ENCODE measurements at places on chromosomes 12 and 14.

GRCh38 chr14:50343434-50343833 lies 31.3 kb downstream of the DMAC2L start:
- no peak for DNase-seq

DNA sequence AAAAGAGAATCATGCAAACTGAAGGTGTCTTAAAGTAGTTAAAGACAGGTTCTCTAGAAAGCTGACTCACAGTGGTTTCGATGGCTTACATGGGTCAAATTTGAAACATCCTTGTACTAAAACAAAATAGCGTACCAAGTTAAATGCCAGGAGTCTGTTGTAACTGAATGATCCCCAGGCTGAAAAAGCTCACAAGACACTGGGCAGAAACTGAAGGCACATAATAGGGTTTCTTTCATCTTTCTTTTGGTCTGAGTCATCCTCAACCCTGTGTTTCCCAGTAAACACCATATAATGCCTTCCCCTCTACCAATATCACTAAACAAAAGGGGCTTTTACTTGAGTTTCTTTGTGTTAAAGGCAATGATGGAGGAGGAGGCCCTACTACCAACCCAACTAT lies 12.8 kb downstream of the ZFYVE1 start:
- no peak for DNase-seq

GRCh38 chr14:54589076-54589475 lies 22.1 kb downstream of the SAMD4A start:
- no peak for DNase-seq

DNA sequence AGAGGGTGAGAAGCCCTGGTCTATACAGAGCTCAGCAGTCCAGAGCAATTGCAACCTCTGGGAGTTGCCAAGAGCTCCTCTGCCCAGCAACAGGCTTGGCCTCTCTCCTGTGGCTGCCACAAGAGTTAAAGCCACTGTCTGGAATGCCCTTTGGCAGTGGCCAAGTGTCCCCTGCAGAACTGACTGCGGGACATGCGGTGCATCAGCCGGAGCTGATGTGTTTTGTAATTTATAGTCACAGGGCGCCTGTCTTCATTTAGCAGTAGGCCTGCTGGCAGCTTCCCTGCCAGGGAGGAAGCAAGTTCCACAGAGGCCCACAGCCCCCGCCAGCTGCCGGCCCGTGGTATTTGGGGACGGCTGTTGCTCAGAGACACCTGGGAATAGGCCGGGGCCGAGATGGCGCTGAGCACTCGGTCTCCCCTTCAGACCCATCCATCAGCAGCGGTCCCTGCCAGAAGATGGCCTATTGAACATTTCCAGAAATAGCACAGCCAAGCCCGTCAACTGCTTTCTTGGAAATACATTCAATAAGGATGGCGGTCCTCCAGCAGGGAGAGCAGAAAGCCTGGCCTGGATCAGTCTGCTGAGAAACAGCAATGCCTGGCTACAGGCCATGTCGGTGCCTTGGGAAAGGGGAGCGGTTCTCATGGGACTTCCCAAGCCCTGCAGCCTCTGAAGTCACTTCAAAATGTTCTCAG lies 217.4 kb downstream of the CRADD start:
- DNase-seq: no peak

DNA sequence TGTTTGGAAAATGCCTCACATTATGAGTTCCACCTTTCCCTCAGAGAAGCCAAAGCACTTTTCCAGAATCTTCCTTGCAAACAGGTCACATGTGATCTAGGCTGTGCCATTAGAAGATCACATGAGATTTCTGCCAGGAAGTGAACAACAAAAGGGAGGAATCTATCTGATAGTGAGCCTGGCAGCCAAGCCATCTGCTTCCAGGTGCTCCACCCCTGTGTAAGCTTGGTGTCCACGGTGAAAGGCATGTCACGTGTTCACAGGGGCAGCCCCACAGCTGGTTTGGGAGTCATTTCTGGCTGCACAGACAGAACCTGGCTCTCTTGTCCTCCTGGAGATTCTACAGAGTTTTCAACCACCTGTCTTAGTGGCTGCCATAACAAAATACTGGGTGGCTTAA lies 3.5 kb upstream of the KSR2 start:
- no peak for DNase-seq

DNA sequence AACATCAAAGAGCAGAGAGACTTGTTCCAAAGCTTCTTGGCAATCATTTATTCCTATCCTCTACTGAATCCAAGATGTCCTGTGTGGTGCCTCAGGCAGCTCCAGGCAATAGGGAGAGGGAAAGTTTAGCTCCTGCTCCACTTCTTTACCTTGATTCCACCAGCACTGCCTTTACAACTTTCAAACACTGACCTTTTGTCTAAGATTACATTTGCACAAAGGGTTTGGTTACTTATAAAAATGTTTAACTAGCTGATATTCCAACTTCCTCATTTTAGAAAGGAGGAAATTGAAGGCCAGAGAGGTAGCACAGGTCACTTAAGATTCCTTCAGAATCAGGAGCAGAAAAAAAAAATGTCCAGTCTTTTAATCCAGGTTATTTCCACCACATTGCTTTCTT lies 192.7 kb downstream of the BTG1 start:
- no peak for DNase-seq

- no peak for DNase-seq
Observed at GRCh38 chr14:69539631-69540410, 34.9 kb downstream of the CCDC177 start.

GRCh38 chr14:61671082-61671481 lies 24.2 kb upstream of the HIF1A start:
- DNase-seq: peak; percentile 74

- no peak for DNase-seq
Observed at GRCh38 chr12:71282020-71282419, 124.2 kb upstream of the TSPAN8 start.

DNA sequence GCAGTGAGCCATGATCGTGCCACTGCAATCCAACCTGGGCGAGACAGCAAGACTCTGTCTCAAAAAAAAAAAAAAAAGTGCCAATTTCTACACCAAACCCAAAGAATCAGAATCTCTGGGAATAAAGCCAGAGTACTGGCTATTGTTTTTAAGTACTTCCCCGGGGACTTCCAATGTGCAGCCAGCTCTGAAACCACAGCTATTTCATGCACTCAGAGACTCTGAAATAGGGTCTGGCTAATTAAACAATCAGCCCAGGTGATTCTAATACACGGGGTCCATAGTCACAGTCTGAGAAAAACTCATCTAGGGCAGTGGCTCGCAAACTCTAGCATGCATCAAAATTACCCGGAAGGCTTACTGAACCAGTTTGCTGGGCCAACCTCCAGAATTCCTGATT lies 56.3 kb downstream of the SIX6 start:
- DNase-seq: no peak

- no peak for DNase-seq
Observed at GRCh38 chr14:98960617-98961013, 311.4 kb downstream of the BCL11B start.

DNA sequence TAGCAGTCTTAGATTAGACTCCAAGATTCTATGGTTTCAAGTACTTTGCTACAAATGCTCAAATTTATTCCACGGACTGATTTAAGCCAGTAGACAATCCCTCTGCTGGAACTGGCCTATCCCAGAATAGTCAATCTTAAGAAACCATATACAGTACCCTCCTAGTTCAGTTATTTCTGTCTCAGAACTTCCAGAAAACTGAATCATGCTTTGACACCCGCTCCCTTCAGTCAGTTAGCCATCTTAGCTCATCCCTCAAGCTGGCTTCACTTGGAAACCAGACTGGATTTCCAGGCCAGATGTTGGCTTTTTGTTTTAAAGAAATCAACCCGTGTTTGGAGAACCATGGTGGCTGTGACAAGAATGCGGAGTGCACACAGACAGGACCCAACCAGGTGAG lies 125.5 kb downstream of the NT5DC3 start:
- DNase-seq: no peak

GRCh38 chr12:119322301-119322723 lies 12.2 kb upstream of the CCDC60 start:
- no peak for DNase-seq

DNA sequence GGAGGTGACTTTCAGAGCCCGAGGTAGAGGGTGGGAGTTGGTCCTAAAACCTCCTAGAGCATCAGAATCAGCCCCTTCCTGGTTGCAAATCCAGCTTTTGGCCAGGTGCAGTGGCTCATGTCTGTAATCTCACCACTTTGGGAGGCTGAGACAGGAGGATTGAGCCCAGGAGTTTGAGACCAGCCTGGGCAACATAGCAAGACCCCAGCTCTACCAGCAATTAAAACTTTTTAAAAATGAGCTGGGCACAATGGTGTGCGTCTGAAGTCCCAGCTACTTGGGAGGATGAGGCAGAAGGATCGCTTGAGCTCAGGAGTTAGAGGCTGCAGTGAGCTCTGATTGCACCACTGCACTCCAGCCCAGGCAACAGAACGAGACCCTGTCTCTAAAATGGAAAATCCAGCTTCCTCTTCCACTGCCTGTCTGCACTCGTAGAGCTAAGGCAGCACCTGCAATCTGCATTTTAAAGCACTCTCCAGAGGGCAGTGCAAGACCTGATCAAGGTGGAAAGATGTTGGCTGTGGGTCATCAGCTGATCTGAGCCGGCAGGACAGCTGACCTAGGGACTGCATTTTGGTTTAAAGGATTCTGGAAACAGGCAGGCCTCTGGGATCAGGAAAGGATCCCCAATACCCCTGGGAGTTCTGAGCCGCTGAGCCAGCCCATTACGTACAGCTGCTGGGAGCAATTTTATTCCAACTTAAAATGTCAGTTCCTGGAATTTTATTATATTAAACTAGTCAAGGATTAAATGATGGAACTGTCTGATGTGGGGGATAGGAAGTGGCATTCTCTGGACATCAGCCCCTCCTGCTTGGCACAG lies 1.8 kb upstream of the TESC start:
- no peak for DNase-seq

DNA sequence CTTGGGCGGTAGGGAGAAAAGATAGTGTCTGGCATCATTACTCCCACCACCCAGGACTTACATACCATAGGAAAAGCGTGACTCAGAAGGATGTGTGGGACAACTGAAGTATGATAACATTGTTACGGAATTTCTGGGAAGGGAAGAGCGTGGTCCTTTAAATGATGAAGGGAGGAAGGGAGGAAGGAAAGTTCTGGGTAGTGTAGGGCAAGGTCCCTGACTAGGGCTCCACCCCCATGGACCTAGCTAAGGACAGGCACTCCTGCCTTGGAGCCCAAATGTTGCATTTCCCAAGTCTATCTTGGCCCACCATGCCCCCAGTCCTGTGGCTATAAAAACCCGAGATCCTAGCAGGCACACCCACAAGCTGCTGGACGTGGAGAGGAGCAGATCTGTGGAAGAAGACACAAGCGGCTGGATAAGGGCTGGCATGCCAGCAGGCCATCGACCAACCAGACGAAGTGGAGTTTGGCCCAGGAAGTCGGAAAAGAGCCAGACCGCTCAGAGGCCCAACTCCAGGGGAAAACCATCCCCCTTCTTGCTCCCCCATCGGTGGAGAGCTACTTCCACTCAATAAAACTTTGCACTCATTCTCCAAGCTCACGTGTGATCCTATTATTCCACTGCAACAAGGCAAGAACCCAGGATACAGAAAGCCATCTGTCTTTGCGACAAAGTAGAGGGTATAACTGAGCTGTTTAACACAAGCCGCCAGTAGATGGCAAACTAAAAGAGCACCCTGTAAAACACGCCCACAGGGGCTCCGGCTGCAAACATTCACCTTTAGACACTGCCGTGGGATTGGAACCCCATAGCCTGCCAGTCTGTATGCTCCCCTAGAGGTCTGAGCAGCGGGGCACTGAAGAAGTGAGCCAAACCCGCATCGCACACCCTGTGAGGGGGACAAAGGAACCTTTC lies 23.0 kb upstream of the RAB21 start:
- no peak for DNase-seq

GRCh38 chr12:4270016-4270830 lies 3.3 kb upstream of the CCND2 start:
- no peak for DNase-seq

DNA sequence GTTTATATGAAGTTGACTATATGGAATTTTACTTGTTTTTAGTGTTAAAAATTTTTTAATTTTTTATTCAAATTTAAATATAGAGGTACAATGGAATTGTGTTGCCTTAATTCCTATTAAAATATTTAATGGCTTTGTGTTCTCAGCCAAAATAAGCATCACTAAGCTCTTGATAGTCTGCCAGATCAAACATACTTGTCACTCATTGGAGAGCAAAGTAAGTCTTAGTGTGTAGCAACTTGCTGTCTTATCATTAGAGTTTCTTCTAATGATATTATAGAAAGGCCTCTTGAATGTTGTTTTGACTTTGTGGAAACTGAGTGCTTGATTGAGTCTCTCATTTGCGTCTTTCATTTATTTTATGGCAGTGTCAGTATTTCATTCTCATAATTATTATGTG lies 10.7 kb downstream of the SFSWAP start:
- DNase-seq: no peak

DNA sequence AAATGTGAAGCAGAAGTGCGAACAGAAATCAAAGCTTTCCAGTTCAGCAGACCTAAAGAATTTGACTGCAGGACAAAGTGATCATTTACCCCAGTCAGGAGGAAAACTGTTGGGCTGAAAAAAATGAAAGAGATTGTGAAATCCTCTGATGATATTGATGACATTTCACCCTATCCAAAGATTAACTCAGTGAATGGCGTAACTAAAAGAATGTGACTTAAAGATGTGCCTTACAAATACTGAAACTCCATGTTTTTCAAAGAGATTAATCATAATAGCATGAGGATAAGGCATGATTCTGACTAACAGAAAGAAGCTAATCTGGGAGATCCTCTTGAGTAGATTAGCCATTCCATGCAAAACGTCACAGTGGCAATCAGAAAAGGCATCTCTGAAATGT lies 225.6 kb downstream of the DUSP6 start:
- DNase-seq: no peak

DNA sequence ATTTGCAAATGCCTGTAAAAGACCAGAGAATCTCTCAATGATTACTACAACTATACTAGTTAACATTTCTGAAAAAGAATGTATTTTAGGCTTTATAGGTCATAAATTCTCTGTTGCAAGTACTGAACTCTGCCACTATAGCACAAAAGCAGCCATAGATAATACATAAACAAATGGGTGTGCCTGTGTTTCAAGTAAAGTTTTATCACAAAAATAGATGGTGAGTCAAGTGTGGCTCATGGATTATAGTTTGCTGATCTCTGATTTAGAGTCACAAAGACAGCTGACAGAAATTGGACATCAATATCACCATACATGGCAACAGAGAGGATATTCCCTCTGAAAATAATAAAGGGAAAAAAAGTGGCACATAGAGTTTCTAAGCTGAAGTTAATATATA lies 68.1 kb downstream of the FSCB start:
- DNase-seq: no peak

DNA sequence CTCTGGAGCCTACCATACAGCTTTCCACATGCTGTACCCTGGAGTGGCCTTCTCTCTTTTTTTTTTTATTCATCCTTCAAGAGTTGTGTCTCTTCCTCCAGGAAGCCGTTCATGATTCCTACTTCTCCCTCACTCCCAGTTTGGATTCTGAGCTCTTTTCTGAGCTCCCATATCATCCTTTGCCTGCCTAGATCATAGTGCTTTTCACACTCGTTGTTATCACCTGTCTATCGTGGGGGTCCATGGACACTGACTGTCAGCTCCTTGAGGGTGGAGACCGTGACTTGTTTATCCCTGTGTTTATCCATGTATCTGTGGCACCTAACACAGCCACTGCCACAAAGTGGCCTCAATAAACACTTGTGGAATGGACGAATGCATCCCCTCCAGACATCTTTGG lies 7.0 kb downstream of the AK7 start:
- DNase-seq: no peak

GRCh38 chr14:54046250-54046649 lies 89.6 kb upstream of the BMP4 start:
- no peak for DNase-seq

- no peak for DNase-seq
Observed at GRCh38 chr14:49934646-49935045, 41.8 kb downstream of the ARF6 start.

GRCh38 chr14:33114331-33114730 lies 175.7 kb downstream of the NPAS3 start:
- no peak for DNase-seq

Data from hematopoietic multipotent progenitor cell (in vitro differentiated cells).